ENCODE measurements at places on chromosomes 1 and 21.

DNA sequence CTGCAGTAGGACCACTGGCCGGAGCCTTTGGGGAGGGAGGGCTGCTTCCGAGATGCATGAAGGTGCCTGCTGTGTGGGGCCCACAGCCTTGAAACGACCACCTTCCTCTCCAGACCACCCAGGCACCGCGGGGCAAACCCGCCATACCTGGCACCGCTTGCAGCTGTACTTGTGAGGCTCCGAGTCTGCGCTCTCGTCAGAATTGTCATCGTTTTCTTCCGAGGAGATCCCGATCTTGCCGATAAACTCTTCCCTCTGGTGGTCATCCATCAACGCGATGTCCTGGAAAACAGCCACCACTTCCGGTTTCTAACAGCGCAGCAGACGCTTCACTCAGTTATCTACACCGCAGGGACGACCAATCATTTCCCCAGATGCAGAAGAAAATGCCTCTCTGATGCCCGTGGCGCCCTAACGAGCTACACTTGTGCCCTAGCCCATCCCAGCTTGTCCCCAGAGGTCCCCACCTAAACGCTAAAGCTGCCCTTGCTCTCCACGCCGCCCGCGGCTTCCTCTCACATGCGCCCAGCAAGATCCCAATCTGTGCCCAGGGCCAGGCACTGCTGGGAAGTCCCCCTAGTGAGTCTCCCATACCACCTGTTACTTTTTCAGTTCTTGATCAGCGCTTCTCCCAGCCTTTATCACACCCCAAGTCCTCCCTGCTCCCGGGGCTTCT is 55.0 kb upstream of the RIPK4 start:
- DNase-seq = no peak

GRCh38 chr1:91523482-91523881 is 22.8 kb downstream of the CDC7 start:
- DNase-seq = no peak

GRCh38 chr1:16164213-16165072 is 8.6 kb upstream of the EPHA2 start:
- DNase-seq = peak; percentile 19

GRCh38 chr1:81730881-81731280 is 69.9 kb upstream of the ADGRL2 start:
- no peak for DNase-seq

DNA sequence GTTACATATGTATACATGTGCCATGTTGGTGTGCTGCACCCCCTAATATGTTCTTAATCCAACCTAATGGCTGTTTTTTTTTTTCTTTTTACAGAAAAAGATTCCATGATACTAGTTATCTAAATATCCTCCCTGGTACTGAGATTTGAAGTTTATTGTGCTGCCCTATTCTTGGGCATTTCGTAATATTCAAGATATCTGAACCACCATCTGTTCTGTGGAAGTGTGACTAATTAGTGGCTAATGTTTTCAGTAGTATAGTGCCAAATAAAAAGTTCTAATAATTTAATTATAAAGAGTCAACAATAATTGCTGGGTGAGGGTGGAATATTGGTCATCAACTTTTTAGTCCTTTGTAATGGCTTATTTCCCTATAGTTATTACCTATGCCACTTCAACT is 217.5 kb downstream of the GABPA start:
- DNase-seq = no peak

DNA sequence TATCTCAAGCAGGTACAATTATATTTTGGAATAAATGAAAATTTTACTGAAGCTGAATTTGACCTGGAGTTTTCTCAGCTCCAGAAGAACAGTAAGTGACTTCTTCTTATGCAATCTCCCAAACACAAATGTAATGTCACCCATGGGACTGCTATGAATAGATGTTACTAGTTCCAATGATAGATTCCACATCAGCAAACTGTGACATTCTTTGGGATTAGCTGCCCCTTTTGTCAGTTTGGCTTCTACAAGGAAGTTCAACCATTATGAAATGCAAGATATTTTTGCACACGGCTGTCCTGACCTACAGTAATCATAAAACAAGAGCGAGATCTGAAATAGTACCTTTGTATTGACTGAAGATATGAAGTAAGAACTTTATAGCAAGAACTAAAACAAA is 27.8 kb upstream of the TSNAX start:
- no peak for DNase-seq

GRCh38 chr1:180791806-180792205 is 120.9 kb upstream of the KIAA1614 start:
- peak; percentile 1 for DNase-seq

GRCh38 chr1:29669158-29669871 is 433.0 kb downstream of the PTPRU start:
- no peak for DNase-seq

- peak; percentile 24 for DNase-seq
Measured at GRCh38 chr1:158924677-158925076, 6.7 kb upstream of the PYHIN1 start.

DNA sequence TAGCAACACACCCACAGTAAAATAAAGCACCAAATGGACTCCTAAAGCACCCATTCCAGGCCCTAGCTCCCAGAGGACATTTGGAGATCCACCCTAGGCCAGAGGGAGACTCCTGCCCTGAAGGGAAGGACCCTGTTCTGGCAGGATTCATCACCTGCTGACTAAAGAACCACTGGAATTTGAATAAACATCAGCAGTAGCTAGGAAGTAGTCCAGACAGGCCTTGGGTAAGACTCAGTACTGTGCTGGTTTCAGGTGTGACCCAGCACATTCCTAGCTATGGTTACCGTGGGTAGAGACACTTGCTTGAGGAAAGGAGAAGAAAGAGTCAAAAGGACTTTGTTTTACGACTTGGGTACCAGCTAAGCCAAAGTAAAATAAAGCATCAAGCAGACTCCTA is 92.7 kb upstream of the LRRC7 start:
- DNase-seq = no peak

- peak; percentile 49 for DNase-seq
Measured at GRCh38 chr1:212608959-212609700, 569 bp downstream of the ATF3 start.

GRCh38 chr1:209307846-209308245 is 275.7 kb upstream of the CAMK1G start:
- no peak for DNase-seq

GRCh38 chr1:110348771-110349170 is 9.6 kb downstream of the RBM15 start:
- DNase-seq = no peak

DNA sequence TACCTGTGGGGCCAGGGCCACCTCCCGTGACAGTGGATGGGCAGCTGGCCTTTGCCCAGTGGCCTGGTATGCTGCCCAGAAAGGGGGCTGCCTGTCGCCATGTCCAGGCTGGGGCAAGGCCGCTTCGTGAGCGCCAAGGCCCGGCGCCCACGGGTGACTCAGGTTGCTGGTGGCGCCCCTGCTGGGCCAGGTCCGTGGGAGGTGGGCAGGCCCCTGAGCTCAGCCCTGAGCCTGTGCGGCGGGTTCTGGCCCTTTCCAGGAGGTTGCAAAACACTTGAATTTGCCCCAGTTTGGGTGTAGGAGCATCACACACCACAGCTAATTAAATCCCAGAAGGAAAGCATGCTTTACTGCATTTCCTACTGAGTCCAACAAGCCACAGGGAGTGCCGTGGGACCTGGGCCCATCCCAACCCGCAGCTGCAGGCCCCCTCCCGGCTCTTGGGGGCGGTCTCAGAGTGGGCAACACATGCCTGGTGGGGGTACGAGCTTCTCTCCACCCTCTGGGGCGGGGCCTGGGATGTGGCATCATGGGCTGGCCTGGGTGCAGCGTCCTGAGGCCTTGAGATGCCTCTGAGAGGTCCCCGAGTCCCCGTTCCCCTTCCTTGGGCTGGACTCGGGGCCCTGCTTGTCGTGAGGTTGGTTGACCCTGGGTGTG is 159.8 kb downstream of the PEX14 start:
- no peak for DNase-seq

- no peak for DNase-seq
Measured at GRCh38 chr1:152960452-152961044, 9.9 kb upstream of the SPRR4 start.

- no peak for DNase-seq
Measured at GRCh38 chr1:204250428-204251030, 36.7 kb upstream of the GOLT1A start.

DNA sequence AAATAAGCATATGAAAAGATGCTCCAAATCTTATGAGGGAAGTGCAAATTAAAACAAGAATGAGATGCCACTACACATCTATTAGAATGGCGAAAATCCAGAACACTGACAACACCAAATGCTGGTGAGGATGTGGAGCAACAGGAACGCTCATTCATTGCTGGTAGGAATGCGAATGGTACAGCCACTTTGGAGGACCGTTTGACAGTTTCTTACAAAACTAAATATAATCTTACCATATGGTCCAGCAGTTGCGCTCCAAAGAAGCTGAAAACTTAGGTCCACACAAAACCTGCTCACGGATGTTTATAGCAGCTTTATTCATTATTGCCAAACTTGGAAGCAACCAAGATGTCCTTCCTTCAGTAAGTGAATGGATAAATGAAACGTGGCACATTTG is 50.3 kb downstream of the POFUT2 start:
- DNase-seq = no peak

DNA sequence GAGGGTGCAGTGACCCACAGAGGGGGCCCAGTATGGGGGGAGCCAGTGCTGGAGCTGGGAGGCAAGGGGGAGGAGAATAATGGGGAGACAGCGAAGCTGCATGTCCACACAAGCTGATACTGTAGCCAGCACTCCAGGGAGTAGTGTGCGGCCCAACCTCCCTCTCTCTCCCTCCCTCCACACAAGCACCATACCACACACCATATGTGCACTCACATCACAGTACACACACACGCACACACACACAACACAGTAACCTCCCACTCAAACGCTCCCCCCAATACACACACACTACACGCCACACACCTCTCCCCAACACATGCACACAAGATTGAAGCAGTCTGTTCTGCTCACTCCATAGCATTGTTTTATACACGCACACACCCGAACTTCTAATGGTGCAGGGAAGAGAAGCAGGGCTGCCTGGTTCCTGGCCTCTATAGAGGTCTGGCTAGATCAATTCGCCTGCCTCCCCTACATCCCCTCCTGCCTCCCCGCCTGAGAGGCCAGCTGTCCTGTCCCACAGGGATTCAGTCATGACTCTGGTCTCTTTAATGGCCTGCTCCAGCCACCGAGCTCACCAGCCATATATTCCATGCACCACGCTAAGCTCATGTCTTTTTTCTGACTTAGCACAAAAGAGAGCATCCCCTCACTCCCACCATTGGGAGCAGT is 3.8 kb downstream of the NCDN start:
- no peak for DNase-seq

DNA sequence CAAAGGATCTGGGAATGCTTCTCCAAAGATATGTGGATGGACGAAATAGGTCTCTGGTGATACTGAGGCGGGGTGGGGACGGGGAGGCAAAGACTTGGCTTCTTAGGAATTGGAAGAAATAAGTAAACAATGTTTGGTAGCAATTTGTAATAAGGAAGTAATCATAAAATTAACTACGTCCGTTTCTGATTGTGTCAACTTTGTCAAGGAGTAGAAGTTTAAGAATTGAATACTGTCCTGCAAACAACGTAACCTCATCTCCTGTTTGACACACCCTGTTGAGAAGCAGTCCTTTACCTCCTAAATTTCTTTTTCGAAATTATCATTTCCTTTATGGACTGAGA is 471 bp downstream of the POLR3C start:
- DNase-seq = no peak

- DNase-seq = no peak
Measured at GRCh38 chr21:35593000-35593502, 467.3 kb downstream of the SETD4 start.

- DNase-seq = no peak
Measured at GRCh38 chr21:44935533-44935927, 4.3 kb upstream of the SLX9 start.

GRCh38 chr21:42499444-42500112 is 3.6 kb upstream of the RSPH1 start:
- DNase-seq = no peak

GRCh38 chr1:179353546-179353945 is 12.2 kb upstream of the AXDND1 start:
- no peak for DNase-seq

DNA sequence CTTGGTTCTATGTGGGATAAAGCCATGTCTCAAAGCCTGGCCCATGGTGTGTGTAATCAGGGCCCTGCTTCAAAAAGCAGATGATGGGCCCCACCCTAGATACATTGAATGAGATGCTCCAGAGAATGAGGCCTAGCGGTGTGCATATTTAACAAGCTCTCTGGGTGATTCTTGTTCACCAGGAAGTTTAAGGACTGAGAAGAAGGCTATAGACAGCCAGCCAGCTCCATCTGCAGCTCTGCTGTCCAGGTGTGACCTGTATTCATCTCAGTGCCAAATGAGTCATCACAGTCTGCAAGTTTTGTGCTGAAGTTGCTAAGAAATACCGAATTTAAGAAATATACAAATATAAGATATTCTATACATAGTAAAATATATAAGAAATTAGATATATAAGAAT is 182.0 kb upstream of the RUNX1 start:
- DNase-seq = no peak

- DNase-seq = no peak
Measured at GRCh38 chr1:247291833-247292561, 36.1 kb downstream of the VN1R5 start.

- DNase-seq = no peak
Measured at GRCh38 chr1:227437495-227438008, 119.3 kb upstream of the CDC42BPA start.

GRCh38 chr1:217617126-217617525 is 13.8 kb downstream of the GPATCH2 start:
- no peak for DNase-seq

DNA sequence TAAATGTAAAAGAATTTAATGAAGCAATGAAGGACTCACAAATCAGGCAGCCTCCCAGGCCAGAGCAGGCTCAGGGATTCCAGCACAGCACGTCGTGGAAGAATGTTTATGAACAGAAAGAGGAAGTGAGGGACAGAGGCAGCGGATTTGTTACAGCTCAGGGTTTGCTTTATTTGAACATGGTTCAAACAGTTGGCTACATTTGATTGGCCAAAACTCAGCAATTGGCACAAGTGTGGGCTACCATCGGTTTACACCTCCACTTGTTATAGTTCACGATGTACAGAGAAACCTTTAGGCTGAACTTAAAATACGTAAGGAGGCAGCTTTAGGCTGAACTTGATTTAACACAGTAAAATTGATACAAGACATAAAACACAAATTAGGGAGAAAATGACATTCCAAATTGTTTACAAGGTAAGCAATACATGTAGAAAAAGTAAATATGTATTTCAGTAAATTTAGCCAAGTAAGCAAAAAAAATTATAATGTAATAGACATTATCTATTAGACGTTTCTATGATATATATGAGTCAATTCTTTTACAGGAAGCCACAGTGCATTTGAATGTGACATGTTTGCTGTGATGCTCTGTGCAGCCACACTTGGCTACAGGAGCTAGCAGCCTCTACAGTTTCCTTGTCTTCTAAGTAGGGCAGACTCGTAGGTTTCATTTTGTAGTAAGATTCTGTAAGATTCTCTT is 126.5 kb downstream of the ADSS2 start:
- DNase-seq = peak; percentile 67

GRCh38 chr1:238221738-238222137 is 331.0 kb upstream of the ZP4 start:
- DNase-seq = no peak

GRCh38 chr1:118154220-118154619 is 30.8 kb downstream of the SPAG17 start:
- DNase-seq = no peak

- no peak for DNase-seq
Measured at GRCh38 chr1:210920258-210920657, 213.7 kb downstream of the KCNH1 start.

GRCh38 chr1:23704834-23705495 is 13.4 kb downstream of the RPL11 start:
- no peak for DNase-seq

GRCh38 chr1:109213824-109214693 is at the start of gene SARS1:
Gene SARS1, plus strand, starts transcription at chr1:109213918. Its CDS starts 75 bp downstream, at chr1:109213993.
- DNase-seq = peak; percentile 87

- DNase-seq = no peak
Measured at GRCh38 chr1:63758791-63759190, 15.0 kb upstream of the ROR1 start.
